ENCODE measurements at places on chromosomes 12 and 14. TPM values are rescaled to one million over a fixed set of nuclear protein-coding genes. Genes with fewer than 3 reads are reported as not detected.
A peak's percentile ranks its signal among the peaks of the same experiment; 100 is the strongest.

Gene WNT1
- not detected for total RNA-seq

Gene BDKRB1
- total RNA-seq, result not detected

Gene USP30
- 13.6 TPM for total RNA-seq

Gene NFE2
- 0.74 TPM for total RNA-seq

Gene MMP17
- 0.47 TPM for total RNA-seq

Gene ANO2
- total RNA-seq, result 16.1 TPM

Gene MYO1H
- 0.52 TPM for total RNA-seq

GRCh38 chr12:9699269-9699897 lies 29.9 kb downstream of the CLEC2D start:
- no peak for DNase-seq

DNA sequence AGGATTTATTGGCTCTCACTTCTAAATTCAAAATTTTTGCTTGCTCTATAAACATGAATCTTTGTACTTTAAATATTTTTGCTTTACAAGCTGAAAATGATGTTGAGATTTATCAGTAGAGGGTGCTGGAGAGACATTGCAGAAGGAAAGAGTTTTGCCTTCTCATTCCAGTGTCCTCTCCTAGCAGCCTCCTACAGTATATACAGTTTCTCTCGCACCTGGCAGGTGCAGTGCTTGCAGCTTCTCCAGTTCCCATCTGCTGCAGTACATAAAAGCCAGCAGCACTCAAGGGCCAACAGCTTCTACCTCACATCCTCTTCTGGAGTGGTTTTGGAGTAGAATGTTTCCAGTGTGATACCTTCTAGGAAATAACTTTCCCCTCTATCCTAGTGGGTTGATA lies 601.8 kb upstream of the ATXN7L3B start:
- DNase-seq, result no peak

GRCh38 chr14:53331247-53331646 lies 178.1 kb upstream of the DDHD1 start:
- no peak for DNase-seq

DNA sequence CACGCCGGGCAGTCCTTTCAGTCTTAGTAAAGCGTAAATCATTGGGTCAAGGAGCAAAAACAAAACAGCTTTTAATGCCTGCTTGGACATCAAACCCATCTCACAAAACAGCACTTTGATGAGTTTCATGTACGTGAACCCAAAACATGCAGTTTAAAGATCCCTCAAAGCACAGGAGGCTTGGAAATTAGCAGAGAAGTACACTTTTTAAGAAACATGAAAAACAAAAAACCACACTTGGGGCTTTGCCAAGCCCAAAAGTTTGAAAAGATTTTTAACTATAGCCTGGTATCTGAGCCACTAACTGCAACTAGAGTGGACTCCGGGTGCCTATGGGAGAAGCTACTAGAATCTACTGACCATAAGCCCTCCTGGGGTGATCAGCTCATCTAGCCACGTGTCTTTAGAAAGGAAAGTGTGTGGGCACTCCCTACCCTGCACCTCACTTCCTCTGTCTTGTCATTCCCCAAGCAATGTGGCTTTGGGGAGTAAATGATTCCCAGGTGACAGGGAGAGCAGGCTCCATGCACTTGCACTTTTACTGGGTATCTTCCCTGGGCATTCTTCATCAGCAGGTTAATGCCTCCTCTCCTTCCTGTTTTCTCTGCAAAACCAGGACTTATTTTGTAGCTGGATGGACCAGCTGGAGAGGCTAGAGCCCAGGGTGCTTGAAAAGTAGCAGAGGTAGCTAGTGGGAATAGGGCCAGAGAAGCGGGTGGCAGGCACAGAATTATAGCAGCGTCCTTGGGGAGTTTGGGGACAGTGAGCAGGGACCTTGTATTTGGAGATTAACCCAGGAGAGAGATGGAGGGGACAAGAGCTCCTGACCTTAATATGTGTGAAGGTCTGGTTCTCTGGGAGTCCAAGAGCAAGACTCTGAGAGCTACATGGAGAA lies 339.3 kb downstream of the BCL11B start:
- DNase-seq, result no peak

DNA sequence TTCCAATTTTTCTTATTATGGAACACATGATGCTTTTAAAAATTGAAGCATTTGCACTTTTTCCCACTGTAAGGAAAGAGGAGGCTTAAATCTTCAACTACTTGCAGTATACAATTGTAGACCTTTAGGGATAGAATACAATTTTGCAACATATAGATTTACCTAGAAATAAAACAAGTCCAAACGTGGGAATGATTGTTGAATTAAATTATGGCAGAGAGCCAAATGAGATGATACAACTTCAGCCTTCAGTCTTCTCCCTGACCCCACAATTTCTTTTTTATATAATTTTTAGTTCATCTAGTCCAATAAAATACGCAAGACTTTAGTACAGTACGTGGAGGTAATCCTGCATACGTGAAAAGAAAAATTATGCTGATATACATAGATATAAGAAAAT lies 666.5 kb downstream of the SLC16A7 start:
- DNase-seq, result no peak

- no peak for DNase-seq
Measured at GRCh38 chr14:31425905-31426304, 5.6 kb upstream of the HEATR5A start.

GRCh38 chr14:90513161-90514014 lies 116.6 kb downstream of the CALM1 start:
- DNase-seq, result peak; percentile 93

- no peak for DNase-seq
Measured at GRCh38 chr14:99215277-99215676, 56.7 kb downstream of the BCL11B start.

All from left ventricle myocardium superior (tissue), 1 donor.